GM04503 (cell line): ENCODE measurements at places on chromosomes 7 and 10.

DNA sequence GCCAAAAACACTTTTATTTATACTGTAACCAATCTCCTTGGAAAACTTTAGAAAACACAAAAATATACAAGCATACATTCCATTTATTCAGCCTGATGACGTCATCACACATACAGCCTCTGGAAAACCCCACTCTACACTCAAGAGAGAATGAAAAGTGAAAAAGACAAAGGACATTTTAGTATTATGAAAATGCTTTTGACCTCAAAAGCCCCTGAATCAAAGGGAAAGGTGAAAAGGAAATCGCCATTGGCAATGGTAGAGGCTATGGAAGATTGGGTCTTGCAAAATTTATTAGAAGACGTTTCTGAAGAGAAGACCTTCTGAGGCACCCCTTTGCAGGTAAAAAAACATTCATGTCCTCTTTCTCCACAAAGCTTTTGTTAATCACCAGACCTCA lies 82.9 kb upstream of the STRIP2 start:
- no peak for DNase-seq

DNA sequence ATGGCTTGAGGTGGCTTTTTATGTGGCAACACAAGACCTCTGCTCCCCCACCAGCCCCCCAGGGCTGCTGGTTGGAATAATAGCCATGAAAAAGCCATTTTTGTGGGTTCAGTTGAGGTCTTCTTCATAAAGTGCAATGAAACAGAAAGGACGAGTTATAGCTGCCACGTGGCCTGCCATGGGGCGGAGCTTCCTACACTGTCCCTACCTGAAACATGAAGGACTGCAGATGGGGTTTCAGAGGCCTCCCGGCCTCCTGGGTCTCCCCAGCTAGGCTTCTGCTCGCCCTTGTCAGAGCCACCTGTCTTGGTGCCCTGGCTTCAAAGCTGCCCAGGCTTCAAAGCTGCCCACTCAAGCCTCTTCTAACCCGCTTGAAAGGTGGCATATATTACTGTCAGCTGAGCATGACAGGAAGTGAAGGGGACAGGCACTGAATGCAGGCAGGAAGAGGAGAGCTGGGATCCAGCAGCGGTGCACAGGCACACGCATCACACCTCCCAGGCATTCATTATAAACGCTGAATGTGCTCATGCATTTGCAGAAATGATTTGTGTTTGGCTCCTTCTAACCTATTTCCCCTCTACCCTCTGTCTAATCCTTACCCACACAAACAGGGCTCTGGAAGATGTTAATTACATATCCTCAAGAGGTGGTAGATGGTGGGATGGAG lies 245.9 kb upstream of the PODXL start:
- no peak for DNase-seq

GRCh38 chr7:27600247-27600646 lies 62.4 kb downstream of the HIBADH start:
- DNase-seq = no peak

DNA sequence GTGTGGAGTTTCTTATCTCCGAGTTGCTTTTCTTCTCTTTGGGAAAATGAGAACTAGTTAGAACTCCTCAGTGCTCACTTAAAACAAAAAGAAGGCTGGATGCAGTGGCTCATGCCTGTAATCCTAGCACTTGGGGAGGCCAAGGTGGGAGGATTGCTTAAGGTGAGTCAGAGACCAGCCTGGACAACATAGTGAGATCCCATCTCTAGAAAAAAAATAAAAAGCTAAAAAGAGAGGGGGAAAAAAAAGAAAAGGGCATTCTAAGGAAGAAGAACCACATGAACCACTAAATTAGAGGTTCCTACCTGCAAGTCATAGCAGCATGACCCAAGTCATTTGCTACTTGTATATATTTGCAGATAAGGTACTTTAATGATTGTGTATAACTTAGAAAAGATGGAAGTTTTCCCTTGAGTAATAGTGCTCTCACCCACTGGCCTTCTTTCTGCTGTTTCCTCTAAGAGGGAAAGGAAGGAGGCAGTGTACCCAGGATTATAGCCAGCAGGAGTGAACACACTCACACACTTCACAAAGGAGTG lies 87.8 kb downstream of the CCDC71L start:
- DNase-seq = no peak

GRCh38 chr10:24826009-24826408 lies 102.3 kb upstream of the ARHGAP21 start:
- peak; percentile 45 for DNase-seq

GRCh38 chr7:67487316-67487715 lies 490.7 kb downstream of the TYW1 start:
- DNase-seq = no peak

DNA sequence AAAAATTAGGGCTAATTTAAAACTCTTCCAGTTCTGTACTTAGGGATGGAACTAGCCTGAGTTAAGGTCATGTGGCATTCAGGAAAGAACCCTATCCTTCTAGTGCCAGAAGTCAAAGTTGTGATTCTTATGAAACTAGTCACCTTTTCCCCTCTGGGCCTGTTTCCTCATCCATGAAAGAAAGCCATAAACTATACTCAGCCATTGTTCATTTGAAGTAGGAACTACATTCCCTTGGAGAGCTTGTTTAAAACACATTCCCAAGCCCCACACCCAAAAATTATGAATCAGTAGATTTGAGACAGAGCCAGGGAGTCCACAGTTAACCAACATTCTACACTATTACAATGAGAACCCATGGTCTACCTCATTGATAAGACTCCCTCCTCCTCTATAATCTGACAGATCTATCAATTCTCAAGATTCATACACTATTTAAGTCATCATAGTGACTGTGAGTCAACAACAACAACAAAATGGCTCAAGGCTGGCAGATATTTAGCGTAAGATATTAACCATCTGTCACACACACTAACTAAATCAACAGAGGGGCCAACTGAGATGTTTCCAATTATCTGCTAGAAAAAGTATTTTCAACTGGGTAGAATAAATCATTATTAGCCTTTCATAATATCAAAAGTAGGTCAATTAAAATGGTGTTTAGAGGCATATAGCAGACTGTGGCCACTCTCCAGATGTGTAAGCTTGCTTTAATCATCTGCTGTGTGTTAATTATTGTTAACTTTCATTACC lies 102.3 kb downstream of the SLC25A13 start:
- DNase-seq = peak; percentile 74

GRCh38 chr7:5630670-5631069 lies 150.8 kb downstream of the RNF216 start:
- no peak for DNase-seq

GRCh38 chr10:58797356-58797755 lies 284.7 kb downstream of the BICC1 start:
- DNase-seq = no peak

- no peak for DNase-seq
Observed at GRCh38 chr7:136183981-136184380, 206.8 kb upstream of the MTPN start.

- no peak for DNase-seq
Observed at GRCh38 chr7:78169992-78170391, 371.4 kb downstream of the PHTF2 start.

DNA sequence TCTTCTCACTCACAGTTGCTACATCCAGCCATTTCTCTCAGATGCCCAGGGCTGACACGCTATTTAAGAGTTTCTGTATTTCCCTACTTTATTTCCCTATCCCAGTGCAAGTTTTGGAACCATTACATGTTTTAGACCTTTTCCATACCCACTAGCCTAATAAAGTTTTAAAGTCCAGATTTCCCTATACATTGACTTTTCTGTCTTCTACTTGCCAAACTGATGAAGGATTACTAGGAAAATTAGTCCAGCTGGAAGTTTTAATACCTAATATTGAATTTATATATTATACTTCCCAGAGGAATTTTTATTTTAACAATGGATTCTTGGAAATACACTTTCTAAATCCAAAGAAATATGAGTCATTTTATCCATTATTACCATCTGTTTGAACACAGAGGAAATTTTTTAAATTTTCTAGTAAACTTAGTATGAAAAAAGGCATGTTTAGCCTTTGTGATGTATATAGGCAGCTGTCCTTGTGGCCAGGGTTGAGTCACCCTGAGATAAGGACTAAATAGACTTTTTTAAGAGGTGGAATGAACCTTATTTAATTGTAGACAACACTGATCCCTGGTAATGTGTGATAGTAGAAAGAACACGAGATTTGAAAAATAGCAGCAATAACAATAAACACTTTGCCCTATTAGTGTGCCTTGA lies 205.0 kb downstream of the TFEC start:
- no peak for DNase-seq

GRCh38 chr7:111108496-111108895 lies 17.6 kb downstream of the LRRN3 start:
- DNase-seq = no peak

DNA sequence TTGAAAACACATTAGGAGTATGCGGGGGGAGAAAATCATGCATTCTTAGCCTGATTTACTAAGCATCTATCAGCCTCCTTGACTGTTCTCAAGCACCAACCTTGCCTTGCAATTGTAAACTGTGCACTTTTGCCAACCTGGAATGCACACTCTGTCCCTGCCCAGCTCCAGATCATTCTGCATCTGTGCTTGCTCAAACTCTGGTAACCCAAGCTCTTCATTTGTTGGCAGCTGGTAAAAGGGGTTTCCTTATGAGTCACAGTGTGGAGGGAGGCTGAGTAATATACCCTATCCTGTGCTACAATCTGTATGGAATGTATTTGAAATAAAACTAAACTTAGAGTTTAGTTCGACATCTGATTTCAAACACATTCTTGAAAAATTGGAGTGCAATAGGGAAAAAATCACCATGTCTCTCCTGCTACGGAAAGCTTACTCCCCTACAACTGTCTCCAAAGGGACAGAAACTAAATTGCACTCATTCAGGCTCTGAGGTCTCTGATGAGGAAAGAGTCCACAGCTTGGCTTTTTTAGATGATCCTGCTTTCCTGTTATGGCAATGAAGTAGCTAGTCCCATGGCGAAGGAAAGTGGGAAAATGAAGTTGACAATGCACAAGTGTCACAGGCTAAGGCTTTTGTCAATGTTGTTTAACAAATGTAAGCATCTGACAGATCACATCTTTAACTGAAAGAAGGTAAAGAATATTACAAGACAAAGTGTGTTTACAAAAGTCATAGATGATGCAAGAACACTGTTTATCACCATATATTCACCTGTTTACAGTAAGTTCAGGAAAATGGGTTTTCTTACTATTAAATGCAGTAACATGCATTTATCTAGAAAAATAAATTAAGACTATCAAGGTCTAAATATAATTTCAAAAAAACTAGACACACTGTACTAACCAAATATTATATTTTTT lies 61.9 kb downstream of the TES start:
- DNase-seq = peak; percentile 95

DNA sequence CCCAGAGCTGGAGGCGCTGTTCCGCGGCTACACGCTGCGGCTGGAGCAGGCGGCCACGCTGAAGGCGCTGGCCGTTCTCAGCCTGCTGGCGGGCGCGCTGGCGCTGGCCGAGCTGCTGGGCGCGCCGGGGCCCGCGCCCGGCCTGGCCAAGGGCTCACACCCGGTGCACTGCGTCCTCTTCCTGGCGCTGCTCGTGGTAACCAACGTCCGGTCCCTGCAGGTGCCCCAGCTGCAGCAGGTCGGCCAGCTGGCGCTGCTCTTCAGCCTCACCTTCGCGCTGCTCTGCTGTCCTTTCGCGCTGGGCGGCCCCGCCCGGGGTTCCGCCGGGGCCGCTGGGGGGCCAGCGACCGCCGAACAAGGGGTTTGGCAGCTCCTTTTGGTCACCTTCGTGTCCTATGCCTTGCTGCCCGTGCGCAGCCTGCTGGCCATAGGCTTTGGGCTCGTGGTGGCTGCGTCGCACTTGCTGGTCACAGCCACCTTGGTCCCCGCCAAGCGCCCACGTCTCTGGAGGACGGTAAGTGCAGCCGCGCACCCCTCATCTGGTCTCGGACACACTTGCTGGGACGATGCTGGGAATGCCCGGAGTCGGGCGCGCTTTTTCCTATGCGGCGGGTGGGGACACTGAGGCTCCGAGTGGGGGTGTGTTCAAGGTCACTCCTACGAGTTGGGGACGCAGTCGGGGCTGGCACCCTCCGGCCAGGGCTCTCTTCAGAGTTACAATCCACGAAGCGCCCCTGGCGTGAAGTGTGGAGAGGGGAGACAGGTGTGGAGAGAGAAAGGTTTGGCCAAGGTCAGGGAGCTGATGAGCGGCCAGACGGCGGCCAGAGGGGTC lies 717 bp downstream of the ADCY1 start:
- DNase-seq = no peak

GRCh38 chr7:93944673-93945072 lies 23.1 kb downstream of the GNG11 start:
- DNase-seq = no peak

GRCh38 chr10:6473430-6473829 lies 106.6 kb downstream of the PRKCQ start:
- no peak for DNase-seq

DNA sequence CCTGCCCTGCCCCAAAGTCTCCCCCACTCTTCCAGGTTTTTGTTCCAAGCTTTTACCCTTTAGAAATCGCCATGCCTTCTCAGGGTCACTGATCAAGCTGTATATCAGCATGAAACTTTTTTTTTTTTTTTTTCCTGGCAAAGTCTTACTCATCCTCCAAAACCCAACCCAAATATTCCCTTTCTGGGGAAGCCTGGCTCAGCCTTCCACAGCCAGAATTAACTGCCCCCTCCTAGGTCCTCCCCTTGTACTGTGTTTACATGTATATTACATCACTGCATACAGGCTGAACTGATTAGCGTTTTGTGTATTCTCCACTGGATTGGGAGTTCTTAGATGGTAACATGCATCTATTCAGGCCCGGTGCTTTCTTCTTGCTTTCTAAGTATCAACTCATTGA lies 4.6 kb upstream of the NOBOX start:
- DNase-seq = no peak

DNA sequence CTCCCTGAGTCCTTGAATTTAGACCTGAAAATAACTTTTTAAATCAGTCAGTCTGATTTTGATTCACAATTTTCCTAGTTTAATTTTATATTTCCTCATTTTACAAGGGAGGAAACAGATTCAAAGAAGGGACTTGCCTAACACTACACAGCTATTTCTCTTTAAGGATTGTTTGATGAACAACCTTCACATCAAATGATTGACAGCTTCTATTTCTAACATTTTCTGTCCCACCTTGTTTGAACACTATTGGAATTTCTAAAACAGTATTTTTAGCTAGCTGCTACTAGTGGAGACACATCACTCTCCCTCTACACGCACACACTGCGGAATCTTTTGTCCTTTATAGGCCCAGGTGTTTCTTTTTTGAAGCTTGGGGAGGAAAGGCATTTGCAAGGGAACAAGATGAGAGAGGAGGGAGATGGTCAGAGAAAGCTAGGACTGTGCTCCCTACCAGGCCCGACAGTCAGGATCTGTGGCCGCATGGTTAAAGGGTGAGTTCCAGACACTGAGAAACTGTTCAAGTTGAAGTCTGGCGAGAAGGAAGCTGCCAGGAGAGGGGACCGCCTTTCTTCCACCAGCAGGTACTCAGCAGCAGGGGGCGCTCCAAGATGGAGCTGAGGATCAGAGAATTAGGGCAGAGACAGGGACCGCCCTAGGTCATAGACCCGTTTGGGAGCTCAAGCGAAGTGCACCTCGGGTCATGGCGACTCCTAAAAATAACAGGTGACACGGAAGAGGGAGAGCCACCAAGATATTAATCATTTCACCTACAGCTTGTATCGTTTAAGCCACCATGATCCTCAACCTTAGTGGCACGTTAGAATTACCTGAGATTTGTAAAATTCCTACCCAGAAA lies 49.7 kb downstream of the DNAJC12 start:
- no peak for DNase-seq
